ENCODE measurements at places on chromosomes 4 and X.

- no peak for DNase-seq
Measured at GRCh38 chr4:174855050-174855449, 26.0 kb upstream of the GLRA3 start.

DNA sequence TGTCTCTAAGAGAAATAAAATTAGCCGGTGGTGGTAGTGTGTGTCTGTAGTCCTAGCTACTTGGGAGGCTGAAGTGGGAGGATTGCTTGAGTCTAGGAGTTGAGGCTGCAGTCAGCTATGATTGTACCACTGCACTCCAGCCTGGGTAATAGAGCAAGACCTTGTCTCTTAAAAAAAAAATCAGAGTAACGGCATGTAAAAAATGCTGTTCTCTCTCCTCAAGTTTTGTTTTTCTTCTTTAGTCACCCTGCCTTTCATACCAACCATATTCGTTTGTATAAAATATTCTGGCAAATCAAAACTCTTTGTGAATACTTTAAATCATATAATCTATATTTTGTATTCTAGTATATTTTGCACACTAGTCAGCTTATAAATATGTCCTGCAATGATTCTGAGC lies 44.8 kb upstream of the NUDT6 start:
- DNase-seq: no peak

DNA sequence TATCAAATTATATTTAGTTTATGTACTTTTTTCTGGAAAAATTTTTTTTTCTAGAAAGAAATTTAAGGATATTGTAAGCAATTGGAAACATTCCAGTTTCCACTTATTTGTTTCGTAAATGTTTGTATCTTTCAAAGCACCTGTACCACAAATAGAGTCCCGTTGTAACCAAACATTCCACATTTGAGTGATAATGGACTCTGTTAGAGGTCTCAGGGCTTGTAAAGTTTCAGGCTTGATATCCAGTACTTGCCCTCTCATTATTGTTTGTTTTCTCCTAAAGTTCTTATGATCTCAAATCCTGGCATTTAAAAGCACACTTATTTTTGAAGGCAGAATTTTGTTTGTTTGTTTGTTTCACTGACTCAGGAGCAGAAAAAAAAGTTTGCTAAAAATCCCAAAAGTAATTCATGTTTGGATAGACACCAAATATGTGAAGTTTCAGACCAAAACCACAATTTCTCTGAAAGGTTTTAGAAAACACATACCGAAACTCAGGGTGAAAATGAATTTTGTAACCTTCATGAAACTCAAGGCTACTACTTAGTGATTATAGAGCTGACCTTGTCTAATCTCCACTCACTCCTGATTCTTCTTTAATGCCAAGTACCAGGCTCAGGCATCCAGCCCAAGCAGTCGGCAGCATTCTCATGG lies 5.7 kb upstream of the TMEM192 start:
- no peak for DNase-seq

DNA sequence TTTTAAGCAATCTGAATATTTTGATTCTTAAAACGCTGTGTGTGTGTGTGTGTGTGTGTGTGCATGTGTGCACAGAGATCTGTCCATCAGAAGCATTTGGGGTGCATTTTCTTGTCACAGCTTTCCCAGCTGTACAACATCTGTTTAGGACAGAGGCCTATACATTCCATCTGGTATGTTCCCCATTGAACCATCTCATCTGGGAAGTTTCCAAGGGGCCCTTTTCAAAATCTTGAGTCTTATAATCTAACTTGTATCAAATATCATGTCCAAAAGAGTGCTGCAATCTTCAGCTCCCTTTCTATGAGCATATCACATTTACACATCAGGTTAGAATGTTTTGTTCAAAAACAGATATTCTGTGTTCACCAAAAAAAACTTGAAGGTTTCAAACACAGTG lies 16.5 kb upstream of the MID1 start:
- no peak for DNase-seq

DNA sequence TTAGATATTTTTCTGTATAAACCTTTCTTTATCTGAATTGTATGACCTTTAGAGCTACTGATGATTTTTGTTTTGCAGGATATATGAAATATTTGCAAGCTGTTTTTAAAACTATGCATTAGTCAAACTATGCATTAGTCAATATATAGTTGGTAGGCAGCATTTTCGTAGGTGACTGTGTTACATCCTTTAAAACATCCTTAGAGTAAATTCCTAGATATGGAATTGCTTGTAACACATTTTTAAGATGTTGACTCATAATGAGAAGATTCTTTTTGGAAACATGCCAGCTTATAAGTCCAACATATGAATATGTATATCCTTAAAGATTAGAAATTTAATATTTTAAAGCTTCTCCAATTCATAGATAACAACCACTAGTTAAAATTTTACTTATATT lies 1768.5 kb downstream of the PCDH7 start:
- no peak for DNase-seq

- DNase-seq: no peak
Measured at GRCh38 chrX:103727115-103727514, 16.4 kb downstream of the TMEM31 start.

DNA sequence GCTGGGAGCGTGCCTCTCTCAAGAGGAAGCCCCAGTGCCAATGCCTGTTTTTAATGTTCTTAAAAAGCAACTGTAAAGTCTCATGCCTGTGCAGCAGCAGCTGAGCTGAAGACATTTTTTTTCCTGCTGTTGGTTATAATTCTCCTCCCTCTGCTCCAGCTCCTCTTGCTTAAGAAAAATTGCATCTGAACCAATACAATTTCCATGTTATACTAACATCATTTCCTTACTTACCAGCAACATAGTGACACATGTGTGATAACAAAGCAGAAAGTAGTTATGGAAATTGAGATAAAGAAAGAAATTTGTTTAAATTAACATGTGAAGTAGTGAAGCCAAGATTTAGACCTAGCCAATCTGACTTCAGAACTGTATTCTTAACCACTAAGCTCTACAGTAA lies 101.4 kb downstream of the TBC1D19 start:
- no peak for DNase-seq

DNA sequence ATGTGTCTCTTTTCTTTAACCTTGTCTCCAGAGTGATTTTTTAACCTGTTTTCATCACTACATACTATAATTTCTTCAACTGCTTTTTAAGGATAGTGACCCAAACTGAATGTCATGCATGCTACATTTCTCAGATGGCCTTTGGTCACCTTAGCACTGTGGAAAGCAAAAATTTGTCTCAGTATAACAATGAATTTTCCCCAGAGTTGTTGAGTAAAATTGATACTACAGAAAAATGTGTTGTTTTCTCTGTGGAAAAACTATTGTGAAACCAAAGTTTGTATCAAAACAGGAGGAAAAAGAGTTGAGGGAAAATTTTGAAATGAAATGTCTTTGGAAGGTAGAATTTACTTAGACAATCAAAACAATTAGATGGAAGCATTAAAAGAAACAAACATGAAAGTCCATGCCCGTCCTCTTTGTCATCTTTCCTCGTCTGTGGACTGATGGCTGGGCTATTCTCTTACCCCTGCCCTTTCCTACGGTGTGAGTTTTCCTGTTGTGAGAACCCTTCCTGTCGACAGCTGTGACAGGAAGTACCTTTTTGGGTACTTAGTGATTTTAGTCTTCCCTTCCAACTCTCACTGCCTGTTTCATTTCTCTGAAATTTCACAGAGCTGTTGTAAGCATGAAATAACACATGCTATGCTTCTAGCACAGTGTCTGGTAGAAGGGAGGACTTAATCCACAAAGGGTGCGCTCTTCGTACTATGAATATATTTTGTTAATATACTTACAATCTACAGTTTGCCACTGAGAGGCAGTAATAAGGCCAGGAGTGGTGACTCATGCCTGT lies 50.8 kb downstream of the LRP2BP start:
- no peak for DNase-seq

DNA sequence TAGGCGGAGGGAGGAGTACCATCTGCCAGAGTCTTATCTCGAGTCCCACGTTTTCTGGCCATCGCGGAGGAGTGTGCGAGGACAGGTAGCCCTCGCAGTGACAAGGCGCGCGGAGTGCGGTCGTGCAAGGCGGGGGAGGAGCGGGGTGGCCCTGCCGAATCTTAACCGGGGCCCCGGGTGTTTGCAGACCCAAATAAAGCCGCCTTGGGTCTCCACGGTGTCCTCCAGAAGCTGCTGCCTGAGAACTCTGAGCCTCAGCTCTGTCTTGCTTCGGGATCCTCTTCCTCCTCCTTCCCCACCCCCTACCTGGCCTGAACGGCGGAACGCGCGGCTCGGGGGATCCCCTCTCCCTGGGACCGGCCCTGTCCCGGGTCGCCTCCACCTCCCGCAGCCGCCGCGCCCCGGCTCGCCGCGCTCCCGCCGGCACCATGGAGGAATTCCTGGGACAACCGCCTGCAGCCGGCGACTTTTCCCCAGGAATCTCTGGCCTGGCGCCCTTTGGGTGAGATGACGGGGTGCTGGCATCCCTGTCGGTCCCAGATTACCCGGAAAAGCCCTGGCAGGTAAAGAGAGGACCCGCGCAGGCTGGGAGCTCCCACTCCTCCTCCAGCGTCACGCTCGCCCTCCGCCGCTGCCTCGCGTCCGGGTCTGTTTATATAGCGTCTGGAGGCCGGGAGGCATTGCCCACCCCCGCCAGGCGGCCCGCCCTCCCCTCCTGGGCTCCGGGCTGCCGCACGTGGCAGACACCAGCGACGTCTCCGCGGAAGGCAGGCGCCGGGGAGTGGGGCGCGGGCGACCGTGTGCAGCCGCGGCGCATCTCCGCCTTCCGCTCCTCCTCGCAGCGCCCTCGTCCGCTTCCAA lies at the start of gene GALNTL6:
TSS of gene GALNTL6 (plus strand) at position 740 of the 861 bp plus-strand sequence.
- peak; percentile 18 for DNase-seq

DNA sequence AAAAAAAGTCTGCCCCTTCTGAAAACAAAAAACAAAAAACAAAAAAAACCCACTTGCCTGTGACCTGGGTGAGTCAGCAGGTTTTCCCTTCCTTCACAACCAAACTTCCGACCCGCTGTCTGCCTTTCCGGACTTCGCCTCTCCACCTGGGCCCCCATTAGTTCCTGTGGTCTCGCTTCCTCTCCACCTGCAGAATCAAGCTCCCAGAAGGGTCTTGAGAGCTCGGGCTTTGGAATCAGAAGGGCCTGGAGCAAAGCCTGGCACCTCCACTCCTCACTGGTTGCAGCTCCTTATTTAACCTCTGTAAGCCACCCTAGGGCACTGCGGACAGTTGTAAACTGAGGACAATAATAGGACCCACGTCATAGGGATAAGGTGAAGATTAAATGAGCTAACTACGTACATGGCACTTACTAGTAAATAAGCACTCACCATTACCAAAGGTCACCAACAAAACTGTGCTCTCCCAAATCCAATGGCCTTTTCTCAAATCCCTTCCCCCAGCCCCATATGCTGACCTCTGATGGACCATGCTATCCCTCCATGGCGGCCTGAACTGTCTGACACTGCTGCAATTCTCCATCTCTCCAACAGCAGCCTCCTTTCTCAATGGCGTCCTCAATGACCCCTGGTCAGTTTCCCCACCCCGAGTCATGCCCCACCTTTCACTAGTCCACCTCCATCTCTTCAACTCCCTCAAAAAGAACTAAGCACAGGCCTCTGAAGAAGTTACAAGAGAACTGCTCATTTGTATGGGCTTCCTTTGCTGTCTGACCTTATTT lies 64.2 kb downstream of the IRF2 start:
- DNase-seq: no peak

- DNase-seq: no peak
Measured at GRCh38 chr4:15130441-15130840, 128.2 kb downstream of the CPEB2 start.
